ENCODE measurements at places on chromosomes 7 and 10.

- DNase-seq: peak; percentile 68
These were observed 36.4 kb downstream of the DPYSL4 start for GRCh38 chr10:132223156-132223590.

DNA sequence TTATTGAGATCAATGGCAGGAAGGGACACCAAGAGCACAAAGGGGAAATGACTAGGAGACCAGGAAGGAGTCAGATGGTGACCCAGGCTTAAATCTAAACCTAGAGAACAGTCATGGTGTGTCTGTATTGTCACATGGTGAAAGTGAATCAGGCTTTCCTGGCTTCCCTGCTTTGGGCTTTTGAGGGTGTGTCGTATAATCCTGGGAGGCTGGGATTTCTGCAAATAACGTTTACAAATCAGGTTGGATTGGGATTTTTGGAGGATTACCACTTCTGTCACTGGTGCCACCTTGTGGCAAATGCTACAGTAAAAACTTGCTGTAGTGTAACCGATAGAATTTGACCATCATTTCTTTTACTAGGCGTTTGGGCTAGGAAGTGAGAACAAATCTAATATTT lies 502.6 kb downstream of the NRG3 start:
- no peak for DNase-seq

GRCh38 chr10:71726580-71727104 lies 7.1 kb upstream of the C10orf105 start:
- DNase-seq: no peak

DNA sequence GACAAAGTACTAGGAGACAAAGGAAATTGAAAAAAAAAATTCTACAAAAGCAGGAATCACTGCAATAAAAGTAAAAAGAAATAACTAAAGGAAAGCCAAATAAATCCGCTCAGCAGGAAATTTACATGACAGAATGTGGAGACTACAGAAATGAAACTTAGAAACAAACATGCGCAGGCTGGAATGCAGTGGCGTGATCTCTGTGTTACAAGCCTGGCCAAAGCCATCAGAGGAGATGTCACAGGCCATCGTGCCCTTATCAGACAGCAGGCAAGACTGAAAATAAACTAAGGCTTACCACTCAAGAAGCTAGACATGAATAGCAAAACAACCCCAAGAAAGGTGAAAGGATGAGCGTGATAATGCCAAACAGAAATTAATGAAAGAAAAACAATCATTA lies 6.3 kb upstream of the CAMK2B start:
- no peak for DNase-seq

GRCh38 chr7:123126171-123126570 lies 73.6 kb downstream of the SLC13A1 start:
- DNase-seq: no peak

DNA sequence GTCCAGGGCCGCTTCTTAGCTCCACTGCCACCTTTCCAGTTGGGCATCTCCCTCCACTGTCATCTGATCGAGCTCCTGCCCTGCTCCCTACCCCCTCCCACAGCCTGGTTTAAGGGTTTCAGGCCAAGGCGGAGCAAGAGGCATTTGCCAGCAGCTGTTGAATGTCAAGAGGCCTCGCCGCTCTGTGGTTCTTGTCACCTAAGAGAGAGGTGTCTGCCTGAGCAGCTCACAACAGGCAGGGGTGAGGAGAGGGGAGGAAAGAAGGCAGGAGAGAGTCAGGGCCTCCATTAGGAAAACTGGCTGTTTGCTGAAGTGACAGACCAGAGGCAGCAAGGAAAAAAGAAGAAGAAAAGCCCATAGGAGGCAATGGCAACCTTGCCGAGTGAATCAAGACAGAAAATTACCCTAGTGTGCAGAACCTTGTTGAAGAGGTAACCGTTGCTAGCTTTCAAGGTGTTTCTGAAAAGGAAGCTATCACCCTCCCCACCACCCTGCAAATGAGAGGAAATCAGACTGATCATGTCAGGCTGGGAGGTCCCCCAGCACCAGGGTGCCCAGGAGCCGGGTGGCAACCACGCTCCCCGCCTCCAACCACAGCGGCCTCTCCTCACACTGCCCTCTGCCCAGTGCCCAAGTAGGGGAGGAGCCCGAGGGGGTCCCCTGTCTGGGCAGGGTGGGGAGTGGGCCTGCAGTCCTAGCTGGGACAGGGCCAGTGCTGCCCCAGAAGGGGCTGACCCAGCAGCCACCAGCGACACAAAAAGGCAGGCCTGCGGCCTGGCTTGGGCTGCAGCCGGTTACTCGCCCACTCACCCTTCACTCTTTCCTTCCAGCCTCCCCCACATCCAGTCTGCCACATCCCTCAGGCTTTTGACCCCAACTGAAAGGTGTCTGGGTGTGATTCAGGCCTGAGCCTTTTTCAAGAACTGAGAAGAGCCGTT lies 7.1 kb downstream of the GATA3 start:
- DNase-seq: no peak

- peak; percentile 23 for DNase-seq
These were observed at the start of gene TFPI2 for GRCh38 chr7:93890464-93891068. TSS of gene TFPI2 (minus strand) at chr7:93890753. CDS start at chr7:93890678, 75 bp downstream.

- DNase-seq: no peak
These were observed 115.3 kb upstream of the BMPER start for GRCh38 chr7:33789871-33790630.

DNA sequence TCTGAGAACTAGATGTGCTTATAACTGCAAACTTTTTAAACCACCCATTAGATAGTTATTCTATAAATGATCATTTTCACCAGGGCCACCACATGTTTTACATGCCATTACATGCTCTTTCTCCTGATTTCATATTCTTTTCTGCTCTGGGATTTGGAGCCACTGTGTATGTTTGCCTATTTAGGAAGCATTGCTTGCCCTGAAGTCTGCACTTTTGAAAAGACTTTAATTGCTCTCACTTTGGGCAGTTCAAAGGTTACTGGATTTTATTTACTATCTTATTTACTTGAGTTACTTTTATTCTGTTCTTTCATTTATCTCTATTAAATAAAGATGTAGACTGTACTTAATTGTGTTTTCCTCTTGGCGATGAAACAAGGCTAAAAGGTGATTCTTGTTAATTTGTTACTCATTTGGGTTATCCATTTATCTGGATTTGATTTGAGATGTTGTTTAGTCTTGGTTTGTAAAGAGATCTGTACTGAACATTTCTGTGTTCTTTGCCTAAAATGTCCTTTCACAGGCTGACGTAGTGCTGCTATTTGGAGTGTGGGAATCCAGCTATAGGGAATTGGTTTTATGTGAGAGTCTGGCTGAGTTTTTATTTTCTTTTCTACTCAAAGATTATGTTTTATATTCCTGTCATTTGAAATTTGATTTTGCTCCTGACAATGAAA lies 88.8 kb downstream of the SUGCT start:
- DNase-seq: no peak

GRCh38 chr10:73228247-73228646 lies 18.8 kb downstream of the DNAJC9 start:
- no peak for DNase-seq

DNA sequence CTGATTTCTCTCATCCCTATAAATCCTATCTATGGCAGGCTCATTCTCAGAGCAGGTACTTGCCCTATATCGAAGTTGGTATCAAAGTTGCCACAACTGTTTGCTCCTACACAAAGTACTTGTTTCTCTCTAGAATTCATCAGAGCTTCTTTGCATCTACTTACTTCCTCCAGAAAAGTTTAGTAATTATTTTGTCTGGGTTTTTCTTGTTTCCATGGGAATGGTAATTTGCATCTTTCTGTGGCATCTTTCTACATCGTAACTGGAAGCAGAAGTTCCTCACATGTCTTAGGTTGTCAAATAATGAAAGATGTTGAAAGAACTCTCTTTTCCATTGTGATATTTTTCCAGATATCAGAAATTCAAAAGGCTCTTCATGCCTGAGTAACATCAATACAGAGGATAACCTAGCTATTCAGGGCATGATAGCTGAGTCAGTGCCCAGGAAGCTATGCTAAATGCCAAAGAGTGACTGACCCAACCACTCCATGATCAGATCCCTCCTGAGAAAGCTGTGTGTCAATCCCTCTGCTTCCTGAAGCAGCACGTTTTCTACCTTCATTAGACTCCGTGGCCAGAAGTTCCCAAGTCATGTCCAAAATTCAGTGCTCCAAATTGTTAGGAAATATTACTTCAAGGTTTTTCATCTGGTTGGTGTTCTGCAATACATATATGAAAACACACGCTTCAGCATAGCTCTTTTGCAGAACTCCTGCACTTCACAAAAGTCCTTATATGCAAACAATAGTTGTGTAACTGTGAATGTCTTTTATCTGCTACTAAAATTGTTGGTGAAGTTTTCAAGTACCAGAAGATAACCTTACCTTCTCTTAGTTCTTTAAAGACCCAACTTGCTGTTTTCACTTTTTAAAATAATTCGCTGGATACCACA lies 216.5 kb downstream of the VTI1A start:
- no peak for DNase-seq

DNA sequence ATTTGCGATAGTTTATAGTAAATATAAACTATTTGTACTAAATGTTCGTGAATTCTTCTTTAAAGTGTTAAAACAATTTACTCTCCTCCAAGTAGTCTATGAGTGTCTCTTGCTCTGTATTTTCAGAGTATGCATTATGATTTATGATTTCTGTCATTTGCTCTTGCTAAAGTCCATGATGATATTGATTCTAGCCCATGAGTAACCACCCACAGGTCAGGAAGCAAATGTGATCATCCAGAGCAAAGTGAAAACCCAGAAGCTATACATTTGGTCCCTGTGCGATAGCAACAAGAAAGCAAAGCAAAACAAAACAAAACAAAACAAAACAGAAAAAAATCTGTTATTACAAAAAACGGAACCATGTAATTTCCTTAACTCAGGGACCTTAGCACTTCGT lies 225.9 kb downstream of the HDAC9 start:
- no peak for DNase-seq

DNA sequence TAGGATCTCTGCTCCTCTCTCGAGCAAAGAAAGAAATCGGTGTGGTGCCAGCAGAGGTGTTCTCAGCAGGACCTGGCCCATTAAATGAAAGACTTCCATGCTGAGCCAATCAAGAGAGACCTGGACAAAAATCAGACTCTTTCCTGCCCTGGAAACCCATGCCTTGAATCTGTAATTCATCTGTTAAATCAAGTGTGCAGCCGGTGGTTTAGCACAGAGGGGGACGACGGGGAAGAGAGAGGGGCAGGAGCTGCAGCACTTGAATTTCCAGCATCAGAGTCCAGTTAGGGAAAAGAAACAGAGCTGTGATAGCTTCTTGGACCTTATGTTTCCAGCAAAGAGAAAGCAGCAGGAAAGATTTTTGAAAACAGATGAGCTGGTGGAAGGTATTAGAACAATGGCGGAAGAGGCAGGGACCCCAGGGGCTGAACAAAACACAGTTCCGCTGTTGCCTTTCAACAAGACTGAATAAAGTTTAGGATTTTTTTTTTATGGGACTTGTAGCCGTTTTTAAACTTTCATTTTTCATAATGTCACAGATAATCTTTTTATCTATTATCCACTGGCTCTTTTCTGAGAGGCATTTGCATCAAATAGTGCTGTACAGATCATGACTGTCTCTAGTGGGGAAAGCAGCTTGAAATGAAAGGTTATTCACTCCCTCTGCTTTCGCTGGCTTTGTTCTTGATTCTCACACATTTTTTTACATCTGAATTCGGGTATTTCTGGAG lies 543.6 kb upstream of the GALNT17 start:
- no peak for DNase-seq

DNA sequence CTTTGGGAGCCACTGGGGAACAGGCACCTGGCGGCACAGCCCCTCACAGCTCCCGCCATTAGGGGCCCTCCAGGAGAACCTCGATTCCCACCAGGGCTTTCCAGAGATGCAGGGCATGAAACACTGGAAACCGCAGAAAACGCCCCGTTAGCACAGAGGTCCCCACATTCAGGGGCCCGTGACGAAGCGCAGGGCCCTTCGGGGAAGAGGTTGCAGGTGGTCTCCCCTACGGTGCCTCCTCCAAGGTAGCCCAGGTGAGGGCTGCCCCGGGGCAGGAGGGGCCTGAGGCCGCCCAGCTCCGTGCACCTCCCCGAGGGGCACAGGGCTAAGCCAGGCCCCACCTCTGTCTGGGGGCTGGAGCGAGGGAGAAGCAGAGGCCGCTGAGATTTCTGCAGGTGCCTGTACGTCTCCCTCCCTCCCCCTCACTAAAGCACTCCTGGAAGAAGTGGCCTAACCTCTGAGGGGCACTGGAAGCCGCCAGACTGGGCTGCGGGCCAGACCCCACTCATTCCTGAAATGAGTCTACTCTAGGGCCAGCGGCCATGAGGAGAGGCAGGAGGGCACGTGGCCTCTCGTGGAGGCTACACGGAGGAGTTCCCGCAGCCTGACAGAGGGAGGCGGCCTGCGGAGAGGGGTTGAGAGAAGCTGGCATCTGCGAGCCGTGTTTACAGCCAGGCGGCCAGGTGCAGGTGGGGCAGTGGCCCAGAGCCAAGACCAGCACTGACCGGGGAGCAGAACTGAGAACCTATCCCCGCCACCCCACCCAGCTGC lies 6.9 kb downstream of the PDGFA start:
- DNase-seq: no peak

GRCh38 chr7:52635021-52635420 lies 400.4 kb upstream of the POM121L12 start:
- no peak for DNase-seq

GRCh38 chr10:113347508-113347907 lies 205.3 kb upstream of the HABP2 start:
- no peak for DNase-seq

DNA sequence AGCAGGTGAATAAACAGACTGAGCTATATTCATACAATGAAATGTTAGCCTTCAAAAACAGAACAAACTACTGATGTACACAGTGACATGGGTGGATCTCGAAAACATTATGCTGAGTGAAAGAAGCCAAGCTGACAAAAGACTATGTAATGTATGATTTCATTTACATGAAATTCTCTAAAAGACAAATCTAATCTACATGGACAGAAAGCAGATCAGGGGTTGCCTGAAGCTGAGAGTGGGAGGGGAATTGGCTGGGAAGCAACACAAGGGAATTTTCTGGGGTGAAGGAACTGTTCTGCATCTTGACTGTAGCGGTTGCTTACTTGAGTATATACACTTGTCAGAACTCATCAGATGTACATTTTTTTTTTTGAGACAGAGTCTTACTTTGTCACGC lies 121.7 kb upstream of the SVIL start:
- DNase-seq: no peak

DNA sequence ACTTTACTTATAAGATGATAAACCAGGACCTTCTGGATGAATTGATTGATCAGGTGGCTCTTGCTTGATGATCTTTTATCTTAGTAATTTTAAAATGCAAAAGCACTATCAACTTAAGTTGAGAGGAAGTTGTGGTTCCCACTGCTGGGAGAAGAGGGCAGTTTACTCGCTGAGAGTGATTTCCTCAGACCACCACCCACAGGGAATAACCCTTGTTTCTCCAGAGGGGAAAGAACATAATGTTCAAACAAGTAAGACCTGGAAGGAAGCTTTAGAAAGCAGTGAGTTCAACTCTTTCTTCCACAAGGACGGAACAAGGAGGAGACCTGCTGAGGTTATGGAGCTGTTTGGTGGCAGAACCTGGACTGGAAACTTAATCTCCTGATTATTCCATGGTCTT lies 138.7 kb downstream of the FAM204A start:
- no peak for DNase-seq

DNA sequence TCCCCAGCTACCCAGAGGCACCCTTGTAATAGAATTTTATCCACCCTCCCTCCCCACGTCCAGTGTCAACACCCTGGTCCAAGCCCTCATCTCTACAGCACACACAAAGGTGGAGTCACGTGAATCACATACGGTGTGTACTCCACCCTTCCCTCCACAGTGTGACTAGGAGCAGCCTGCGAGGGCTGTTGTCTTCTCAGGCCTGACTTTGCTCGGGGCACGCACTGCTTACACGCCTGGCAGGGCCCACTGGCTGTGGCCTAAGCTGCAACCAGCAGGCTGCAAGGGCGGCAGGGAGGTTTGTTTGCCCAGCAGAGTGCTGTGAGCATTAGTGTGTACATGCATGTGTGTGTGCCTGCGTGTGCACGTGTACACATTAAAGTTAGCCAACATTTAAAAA lies 93.7 kb downstream of the COBL start:
- no peak for DNase-seq

All from hindlimb muscle (tissue), 1 donor.